ENCODE measurements at places on chromosomes 13 and 19.

GRCh38 chr13:47420568-47420967 lies 523.7 kb upstream of the HTR2A start:
- no peak for DNase-seq

- DNase-seq = no peak
Measured at GRCh38 chr19:11373166-11373884, 1.1 kb upstream of the SWSAP1 start.

DNA sequence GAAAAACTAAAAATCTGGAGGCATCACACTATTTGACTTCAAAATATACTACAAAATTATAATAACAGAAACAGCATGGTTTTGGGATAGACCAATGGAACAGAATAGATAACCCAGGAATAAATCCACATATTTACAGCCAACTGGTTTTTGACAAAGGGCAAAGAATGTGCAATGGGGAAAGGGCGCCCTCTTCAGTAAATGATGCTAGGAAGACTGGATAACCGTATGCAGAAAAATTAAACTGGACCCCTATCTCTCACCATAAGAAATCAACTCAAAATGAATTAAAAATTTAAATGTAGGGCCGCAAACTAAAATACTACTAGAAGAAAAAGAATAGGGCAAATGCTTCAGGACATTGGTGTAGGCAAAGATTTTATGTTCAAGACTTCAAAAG lies 440.5 kb upstream of the SGCG start:
- no peak for DNase-seq

- no peak for DNase-seq
Measured at GRCh38 chr13:71454509-71454908, 412.5 kb downstream of the DACH1 start.
